Kidney (tissue), 22 donors: ENCODE measurements at places on chromosomes 5 and 9. TPM values are rescaled to one million over a fixed set of nuclear protein-coding genes. Genes with fewer than 3 reads are reported as not detected.

GRCh38 chr9:37645903-37646506 is 4.7 kb upstream of the FRMPD1 start:
- DNase-seq = no peak

Gene CAMK4
- total RNA-seq = 4.7 TPM

DNA sequence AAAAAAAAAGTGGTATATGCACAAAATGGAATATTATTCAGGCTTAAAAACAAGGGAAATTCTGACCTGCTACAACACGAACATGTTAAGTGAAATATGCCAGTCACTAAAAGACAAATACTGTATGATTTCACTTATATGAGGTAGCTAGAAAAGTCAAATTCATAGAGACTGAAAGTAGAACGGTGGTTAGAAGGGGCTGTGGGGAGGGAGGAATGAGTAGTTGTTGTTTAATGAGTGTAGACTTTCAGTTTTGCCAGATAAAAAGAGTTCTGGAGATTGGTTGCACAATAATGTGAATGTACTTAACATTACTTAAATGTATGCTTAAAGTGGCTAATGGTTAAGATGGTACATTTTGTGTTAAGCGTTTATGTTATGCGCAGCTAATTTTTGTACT is 79.5 kb upstream of the IL12B start:
- no peak for DNase-seq

DNA sequence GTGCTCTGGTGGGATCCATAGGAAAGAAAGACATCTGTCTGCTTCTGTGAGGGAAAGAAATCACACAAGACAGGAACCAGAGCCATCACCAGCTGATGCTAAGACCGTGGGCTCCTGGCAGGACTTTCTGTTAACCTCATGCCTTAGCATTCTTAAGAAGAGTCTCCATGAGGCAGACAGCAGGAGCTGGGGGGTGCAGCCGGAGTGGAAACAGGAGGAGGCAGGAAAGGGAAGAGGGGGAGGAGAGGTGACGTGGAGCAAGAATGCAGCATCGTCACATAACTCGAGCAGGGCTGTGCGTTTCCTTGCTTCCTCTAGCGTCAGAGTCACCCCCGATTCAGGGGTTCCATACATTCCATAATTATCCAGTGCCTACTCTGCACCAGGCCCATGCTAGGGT is 53.6 kb downstream of the ERGIC1 start:
- no peak for DNase-seq

Gene SPATA31C2
- not detected for total RNA-seq

Gene IFNE
- total RNA-seq = 1.1 TPM

- no peak for DNase-seq
Observed at GRCh38 chr5:97641081-97641480, 458.0 kb upstream of the RIOK2 start.

DNA sequence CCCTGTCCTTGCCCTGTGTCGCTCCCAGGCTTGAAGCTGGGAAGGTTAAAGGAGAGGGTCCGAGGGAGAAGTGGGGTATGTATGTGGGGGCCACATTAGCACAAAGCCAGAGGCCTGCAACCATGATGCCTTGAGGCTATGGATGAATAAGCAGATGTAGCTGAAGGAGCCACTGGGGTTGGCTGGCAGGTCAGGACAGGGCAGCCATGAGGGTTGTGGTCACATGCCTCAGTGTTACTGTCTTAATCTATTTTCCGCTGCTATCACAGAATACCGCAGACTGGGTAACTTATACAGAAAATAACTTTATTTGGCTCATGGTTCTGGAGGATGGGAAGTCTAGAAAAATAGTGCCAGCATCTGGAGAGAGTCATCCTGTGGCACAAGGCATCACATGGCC is 9.2 kb upstream of the GRHPR start:
- no peak for DNase-seq

DNA sequence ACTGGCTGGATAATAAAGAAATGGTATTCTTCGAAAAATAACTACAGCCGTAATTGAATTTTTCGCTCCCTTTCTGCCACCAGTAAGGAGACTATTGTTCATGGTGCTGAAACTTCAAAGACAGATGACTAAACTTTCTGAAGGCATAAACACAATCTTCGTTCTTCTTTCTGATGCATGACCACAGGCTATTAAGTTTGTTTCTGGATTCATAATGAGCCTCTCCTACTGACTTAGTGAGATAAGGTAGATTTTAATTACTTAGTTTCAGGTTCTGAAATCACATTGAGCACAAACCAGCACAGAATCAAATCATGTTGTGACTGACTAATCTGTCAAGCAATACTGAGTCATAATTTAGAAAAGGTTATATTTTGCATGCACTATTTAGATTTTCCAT is 441.8 kb upstream of the CCNG1 start:
- no peak for DNase-seq
